Suprapubic skin (tissue), 4 donors: ENCODE measurements at places on chromosomes 7 and 10. TPM values are rescaled to one million over a fixed set of nuclear protein-coding genes. Genes with fewer than 3 reads are reported as not detected.
A peak's percentile ranks its signal among the peaks of the same experiment; 100 is the strongest.

The GTPBP10 gene
- total RNA-seq = 10.5 TPM

The SLC26A3 gene
- not detected for total RNA-seq

The NODAL gene
- total RNA-seq = not detected

The ARHGEF35 gene
- 31.6 TPM for total RNA-seq

The TMEM213 gene
- 20.8 TPM for total RNA-seq

The NKX2-3 gene
- total RNA-seq = not detected

GRCh38 chr10:70034232-70034631, 18.4 kb upstream of the MACROH2A2 start:
- no peaks in the 10 kb centered on the region for H3K4me1 ChIP-seq
- H3K27me3 ChIP-seq = no peaks in the 10 kb centered on the region
- H3K4me3 ChIP-seq = no peak overlapping the region

DNA sequence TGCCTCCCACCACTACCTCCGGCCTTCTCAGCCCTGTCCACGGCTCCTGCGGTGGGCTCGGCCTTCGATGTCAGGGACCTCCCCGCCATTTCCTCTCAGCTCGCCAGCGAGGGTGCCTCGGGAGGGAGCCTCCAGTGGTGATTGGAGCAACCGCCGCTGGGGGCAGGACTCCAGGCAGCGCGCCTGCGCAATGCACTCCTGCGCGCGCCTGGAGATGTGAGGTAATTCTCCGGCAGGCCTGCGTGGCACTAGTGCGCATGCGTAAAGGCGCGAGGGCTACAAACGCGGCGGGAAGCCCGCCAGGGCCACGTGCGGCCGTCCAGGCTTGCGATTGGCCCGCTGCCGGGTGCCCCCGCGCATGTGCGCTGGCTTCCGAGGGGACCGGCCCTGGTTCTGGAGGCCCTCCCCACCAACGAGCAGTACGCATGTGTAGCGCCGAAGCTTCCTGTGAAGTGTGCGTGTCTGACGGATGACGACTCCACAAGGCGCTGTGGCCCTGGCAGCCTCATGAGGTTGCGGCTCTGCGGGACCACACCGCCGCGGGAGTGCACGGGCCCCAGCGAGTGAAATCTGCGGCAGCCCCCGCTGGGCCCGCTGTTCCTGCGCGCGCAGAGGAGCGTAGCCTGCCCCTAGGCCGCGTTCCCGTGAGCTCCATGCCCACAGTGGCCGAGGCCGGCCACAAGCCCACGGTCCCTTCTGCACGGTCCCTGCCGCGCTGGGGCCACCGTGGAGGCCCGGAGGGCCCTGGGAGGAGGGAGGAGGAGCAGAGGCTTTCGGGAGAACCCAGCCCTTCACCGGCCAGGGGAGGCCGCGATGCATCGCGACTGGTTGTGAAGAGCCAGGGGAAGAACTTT, at the start of gene SYCE1:
Gene SYCE1, minus strand, starts transcription at position 143 of the 854 bp plus-strand sequence. Its CDS starts 54 bp downstream, at position 89.
- no peak for DNase-seq
- H3K27me3 ChIP-seq = peaks cover 25% of the 10 kb centered on the region
- H3K27ac ChIP-seq = no peak within 1 kb of the TSS
- no peaks in the 10 kb centered on the region for H3K36me3 ChIP-seq
- no peaks in the 10 kb centered on the region for H3K4me1 ChIP-seq

- DNase-seq = no peak
- peak overlapping the region; percentile 97 for H3K4me3 ChIP-seq
- no peaks in the 10 kb centered on the region for H3K27me3 ChIP-seq
- no peaks in the 10 kb centered on the region for H3K36me3 ChIP-seq
Observed at GRCh38 chr7:98281757-98282606, 496 bp downstream of the BRI3 start.

DNA sequence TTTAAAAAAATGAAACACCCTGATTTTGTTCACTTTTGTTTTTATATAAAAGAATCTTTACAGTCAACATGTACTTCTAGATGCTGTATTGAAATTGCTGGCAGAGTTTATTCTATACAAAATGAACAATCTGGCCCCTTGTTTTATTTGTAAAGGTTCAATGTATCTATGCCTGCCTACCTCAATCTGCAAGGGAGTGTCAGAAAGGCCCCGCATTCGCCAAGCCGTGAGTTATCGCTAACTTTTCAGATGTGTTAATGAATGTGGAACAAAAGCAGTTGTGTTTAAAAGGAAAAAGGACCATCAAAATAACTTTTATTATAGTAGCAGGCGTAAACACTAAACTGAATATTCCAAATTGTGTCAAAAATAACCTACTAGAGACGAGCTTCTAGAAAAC, 14.6 kb downstream of the LUC7L2 start:
- no peak overlapping the region for H3K4me3 ChIP-seq
- peaks cover 29% of the 10 kb centered on the region for H3K4me1 ChIP-seq
- no peak overlapping the region for H3K27ac ChIP-seq
- DNase-seq = no peak

- no peak overlapping the region for H3K27ac ChIP-seq
- H3K27me3 ChIP-seq = no peaks in the 10 kb centered on the region
- H3K4me1 ChIP-seq = no peaks in the 10 kb centered on the region
- no peaks in the 10 kb centered on the region for H3K36me3 ChIP-seq
Observed at GRCh38 chr7:67912437-67912836, 915.8 kb downstream of the TYW1 start.

DNA sequence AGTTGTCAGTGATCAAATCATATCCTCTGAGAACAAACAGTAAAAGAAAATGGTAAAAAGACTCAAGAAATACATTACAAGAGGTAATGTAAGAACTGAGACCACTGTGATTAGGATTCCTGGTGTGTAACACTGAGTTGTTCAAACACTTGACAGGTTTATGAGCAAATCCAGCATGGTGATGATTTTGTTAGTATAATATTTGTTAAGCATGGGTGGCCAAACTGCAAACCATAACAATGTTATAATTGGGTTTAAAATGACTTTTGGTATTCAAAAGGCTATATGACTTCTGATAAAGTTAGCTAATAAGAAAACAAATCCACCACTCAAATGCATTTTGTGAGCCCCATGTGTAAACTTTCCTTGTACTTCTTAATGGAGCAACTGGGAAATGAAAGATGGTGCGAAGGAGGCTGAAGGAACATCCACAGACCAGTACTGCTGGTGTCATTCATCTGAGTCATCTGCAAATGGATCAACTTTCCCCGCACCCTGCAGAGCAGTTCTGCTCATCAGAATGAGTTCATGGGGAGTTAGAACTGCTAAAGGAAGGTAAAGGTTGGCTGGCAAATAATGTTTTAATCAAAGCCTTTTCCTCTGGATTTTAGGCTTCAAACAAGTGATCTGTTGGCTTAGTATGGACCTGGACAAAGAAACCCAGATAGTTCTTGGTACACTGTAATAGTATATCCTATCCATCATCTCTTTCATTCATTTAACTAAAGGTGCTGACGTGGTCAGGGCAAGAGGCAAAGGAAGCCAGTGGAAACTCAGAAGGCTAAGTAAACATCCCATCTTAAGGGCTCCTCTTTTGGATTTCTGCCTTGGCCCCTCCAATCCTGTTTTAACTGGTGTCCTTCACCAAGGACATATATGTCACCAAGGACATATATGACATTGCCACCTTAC, 45.0 kb downstream of the AFAP1L2 start:
- peaks cover 20% of the 10 kb centered on the region for H3K4me1 ChIP-seq
- no peak for DNase-seq
- no peaks in the 10 kb centered on the region for H3K27me3 ChIP-seq
- no peaks in the 10 kb centered on the region for H3K36me3 ChIP-seq

DNA sequence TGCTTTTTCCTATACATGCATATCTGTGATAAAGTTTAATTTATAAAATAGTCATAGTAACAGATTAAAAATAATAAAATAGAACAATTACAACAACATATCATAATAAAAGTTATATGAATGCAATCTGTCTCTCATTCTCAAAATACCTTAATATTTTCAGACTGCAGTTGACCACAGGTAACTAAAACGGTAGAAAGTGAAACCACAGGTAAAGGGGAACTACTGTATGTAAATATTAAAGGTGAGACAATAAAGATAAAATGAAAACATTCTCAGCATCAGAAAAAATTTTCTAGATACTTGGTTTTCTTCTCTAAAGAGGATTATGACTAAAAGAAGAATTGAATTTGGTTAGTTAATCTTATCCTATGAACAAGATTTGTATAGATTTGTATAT, 6.0 kb downstream of the FKBP14 start:
- no peaks in the 10 kb centered on the region for H3K27me3 ChIP-seq
- no peak overlapping the region for H3K4me3 ChIP-seq
- no peak for DNase-seq
- H3K4me1 ChIP-seq = peaks cover 18% of the 10 kb centered on the region

DNA sequence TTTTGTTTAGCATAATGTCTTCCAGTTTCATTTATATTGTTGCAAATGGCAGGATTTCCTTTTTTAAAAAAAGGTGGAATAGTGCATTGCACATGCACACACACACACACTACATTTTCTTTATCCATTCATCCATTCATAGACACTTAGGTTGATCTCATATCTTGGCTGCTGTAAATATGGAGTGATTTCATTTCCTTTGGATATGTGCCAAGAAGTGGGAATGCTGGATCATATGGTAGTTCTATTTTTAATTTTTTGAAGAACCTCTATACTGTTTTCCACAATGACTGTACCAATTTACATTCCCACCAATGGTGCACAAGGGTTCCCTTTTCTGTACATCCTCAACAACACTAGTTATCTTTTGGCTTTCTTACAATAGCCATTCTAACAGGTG, 68.9 kb downstream of the EBLN1 start:
- no peaks in the 10 kb centered on the region for H3K4me1 ChIP-seq
- H3K4me3 ChIP-seq = no peak overlapping the region
- H3K36me3 ChIP-seq = no peaks in the 10 kb centered on the region
- H3K27ac ChIP-seq = no peak overlapping the region
- H3K27me3 ChIP-seq = no peaks in the 10 kb centered on the region

GRCh38 chr7:132403465-132404110, 172.7 kb downstream of the PLXNA4 start:
- H3K4me3 ChIP-seq = no peak overlapping the region
- H3K36me3 ChIP-seq = no peaks in the 10 kb centered on the region
- no peak for DNase-seq
- peak overlapping the region; percentile 69 for H3K27ac ChIP-seq
- peaks cover 3% of the 10 kb centered on the region for H3K27me3 ChIP-seq

GRCh38 chr10:75234683-75235374, 928 bp downstream of the COMTD1 start:
- peaks cover 27% of the 10 kb centered on the region for H3K36me3 ChIP-seq
- H3K27ac ChIP-seq = peak overlapping the region; percentile 83
- H3K4me1 ChIP-seq = peaks cover 37% of the 10 kb centered on the region
- DNase-seq = peak; percentile 82

GRCh38 chr10:48254750-48255512, 19.6 kb downstream of the FRMPD2 start:
- no peaks in the 10 kb centered on the region for H3K36me3 ChIP-seq
- H3K4me3 ChIP-seq = no peak overlapping the region
- DNase-seq = no peak
- no peak overlapping the region for H3K27ac ChIP-seq
- H3K4me1 ChIP-seq = peaks cover 14% of the 10 kb centered on the region

DNA sequence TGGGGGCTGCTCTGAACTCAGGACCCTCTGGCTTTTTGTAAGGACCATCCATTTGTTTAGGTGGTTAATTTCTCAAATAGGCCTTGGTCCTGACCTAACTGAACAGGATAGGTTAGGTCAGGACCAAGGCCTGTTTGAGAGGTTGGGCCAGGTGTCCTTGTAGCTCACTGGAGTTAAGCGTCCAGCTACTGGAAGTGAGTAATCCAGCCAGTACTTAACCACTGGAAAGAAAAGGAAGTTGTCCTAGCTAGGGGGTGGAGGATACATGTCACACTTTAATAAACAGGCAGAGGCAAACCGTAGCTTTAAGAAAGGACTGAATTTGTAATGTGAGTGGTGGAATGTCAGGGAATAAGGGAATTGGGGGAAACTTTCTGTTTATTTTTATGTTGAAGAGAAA, 96.0 kb downstream of the GPR85 start:
- H3K4me1 ChIP-seq = no peaks in the 10 kb centered on the region
- no peak for DNase-seq
- H3K36me3 ChIP-seq = no peaks in the 10 kb centered on the region
- no peaks in the 10 kb centered on the region for H3K27me3 ChIP-seq
- no peak overlapping the region for H3K4me3 ChIP-seq
- no peak overlapping the region for H3K27ac ChIP-seq

DNA sequence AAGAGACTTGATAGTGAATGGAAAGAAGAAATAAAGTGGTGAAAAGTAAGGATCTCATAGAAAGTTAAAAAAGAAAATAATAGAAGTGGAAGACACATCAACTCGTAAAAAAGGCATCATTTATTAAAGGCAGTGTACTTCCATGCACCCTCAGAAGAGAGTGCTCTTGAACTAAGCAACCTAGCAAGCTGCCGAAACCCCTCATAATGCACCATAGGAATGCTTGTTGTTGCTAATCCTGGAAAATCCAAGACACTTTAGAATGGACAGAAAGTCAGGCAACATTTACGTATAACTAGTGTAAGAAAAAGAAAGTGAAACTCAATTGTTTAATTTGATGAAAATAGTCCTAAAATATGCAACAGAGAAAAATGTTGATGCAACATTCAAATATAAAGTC, 12.8 kb downstream of the TFPI2 start:
- H3K27me3 ChIP-seq = no peaks in the 10 kb centered on the region
- no peaks in the 10 kb centered on the region for H3K4me1 ChIP-seq
- no peak overlapping the region for H3K27ac ChIP-seq
- no peak for DNase-seq
- no peaks in the 10 kb centered on the region for H3K36me3 ChIP-seq
- no peak overlapping the region for H3K4me3 ChIP-seq

- no peaks in the 10 kb centered on the region for H3K27me3 ChIP-seq
- no peak overlapping the region for H3K4me3 ChIP-seq
- DNase-seq = no peak
Observed at GRCh38 chr10:88505680-88506215, 77.4 kb downstream of the RNLS start.

GRCh38 chr10:103932971-103933370, 15.0 kb upstream of the STN1 start:
- no peak overlapping the region for H3K4me3 ChIP-seq
- H3K27me3 ChIP-seq = no peaks in the 10 kb centered on the region
- peaks cover 6% of the 10 kb centered on the region for H3K4me1 ChIP-seq
- no peak for DNase-seq
- H3K27ac ChIP-seq = no peak overlapping the region

- H3K27ac ChIP-seq = no peak overlapping the region
- H3K27me3 ChIP-seq = no peaks in the 10 kb centered on the region
Observed at GRCh38 chr7:20283385-20283784, 47.3 kb upstream of the ITGB8 start.

GRCh38 chr7:101457001-101457750, 94.5 kb downstream of the COL26A1 start:
- no peak overlapping the region for H3K27ac ChIP-seq
- DNase-seq = no peak
- no peaks in the 10 kb centered on the region for H3K27me3 ChIP-seq
- H3K36me3 ChIP-seq = no peaks in the 10 kb centered on the region

GRCh38 chr10:75980419-75981002, 549.1 kb downstream of the LRMDA start:
- no peak for DNase-seq
- no peaks in the 10 kb centered on the region for H3K36me3 ChIP-seq
- H3K4me1 ChIP-seq = no peaks in the 10 kb centered on the region
- H3K27ac ChIP-seq = no peak overlapping the region
- no peaks in the 10 kb centered on the region for H3K27me3 ChIP-seq

DNA sequence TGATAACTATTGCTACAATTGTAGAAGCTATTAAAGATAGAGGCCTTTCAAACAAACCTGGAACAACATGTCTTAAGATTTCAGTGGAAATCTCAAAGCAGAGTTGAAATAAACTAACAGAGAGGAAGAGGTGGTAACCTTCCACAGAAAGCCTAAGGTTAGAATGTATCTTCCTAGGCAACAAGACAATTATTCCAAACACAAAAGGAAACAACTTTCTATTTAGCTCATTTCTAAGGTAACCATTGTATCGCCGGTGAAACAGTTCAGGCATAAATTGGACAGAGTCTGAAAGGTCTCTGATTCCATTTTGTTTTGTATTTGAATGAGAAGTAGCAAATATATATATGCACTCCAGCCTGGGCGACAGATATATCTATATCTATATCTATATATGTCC, 30.7 kb upstream of the HYCC1 start:
- no peak overlapping the region for H3K4me3 ChIP-seq
- H3K27ac ChIP-seq = no peak overlapping the region
- no peaks in the 10 kb centered on the region for H3K4me1 ChIP-seq
- no peaks in the 10 kb centered on the region for H3K36me3 ChIP-seq
- H3K27me3 ChIP-seq = no peaks in the 10 kb centered on the region
